ENCODE measurements at places on chromosomes 1 and 21.

DNA sequence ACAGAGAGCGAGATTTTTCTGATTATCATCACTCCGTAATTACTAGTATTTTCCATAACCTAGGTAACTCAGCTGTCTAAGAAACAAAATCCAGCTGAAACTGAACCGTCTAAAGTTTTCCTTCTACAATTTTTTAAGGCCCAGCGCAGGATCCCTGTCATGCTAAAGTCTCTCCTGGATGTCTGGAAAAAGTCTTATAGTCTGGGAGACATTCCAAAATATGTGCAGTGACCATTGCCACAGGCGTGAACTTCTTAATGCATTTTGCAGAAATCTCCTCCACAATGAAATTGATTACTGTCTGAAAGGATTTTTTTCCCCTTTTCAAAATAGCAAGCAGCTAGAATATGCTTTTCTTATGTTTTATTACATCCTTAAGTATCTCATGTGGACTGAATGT is 209.3 kb upstream of the C1orf105 start:
- DNase-seq = no peak

GRCh38 chr1:92480200-92480812 is 6.4 kb downstream of the GFI1 start:
- DNase-seq = no peak

DNA sequence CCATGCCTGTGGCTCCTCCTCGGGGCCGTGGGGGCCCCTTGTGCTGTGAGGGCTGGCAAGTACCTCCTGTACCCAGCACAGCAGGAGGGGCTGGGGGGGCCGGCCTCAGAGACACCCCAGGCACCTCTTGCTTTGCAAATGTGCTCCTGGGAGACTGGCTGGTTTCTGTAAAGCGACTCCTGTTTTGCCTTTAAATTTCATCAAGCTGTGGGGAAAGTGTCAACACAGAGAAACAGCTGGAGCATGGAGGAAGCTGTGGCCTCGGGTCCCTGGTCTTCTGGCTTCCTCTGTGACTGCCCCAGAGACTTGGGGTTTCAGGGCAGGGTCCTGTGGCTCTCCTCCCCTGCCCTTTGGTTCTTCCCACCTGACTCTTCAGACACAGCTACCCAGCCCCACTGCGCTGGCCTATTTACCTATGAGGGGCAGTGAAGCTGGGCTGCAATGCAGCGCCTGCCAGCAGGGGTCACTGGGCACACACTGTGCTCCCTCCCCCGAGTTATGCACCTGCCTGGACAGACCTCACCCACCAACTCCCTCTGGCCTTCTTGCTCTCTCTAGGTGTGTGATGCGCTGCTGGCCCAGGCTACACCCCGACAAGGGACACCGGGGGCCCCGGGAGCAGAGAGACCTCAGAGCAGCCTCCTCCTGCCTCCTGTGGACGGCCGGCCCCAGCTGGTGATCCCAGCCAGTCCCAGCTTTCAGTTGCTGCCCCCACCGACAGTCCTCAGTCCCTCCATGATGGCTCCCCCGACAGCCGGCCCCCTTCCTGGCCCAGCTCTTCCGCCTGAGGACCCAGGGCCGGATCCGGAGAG is 17.6 kb upstream of the PEX10 start:
- DNase-seq = no peak

DNA sequence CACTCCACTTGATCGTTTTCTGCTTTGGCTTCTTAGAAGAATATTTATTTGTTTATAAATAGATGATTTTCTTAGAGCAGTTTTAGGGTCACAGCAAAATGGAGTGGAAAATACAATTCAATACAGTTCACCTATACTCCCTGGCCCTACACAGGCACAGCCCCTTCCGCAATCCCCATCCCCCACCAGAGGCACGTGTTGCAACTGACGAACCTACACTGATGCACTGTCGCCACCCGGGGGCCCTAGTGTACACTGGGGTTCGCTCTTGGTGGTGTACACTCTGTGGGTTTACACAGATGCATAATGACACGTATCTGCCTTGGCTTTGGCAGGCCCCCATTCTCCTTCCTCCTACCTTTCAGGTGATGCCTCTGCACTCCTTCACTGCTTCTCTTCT is 8.0 kb downstream of the ECHDC2 start:
- DNase-seq = no peak

DNA sequence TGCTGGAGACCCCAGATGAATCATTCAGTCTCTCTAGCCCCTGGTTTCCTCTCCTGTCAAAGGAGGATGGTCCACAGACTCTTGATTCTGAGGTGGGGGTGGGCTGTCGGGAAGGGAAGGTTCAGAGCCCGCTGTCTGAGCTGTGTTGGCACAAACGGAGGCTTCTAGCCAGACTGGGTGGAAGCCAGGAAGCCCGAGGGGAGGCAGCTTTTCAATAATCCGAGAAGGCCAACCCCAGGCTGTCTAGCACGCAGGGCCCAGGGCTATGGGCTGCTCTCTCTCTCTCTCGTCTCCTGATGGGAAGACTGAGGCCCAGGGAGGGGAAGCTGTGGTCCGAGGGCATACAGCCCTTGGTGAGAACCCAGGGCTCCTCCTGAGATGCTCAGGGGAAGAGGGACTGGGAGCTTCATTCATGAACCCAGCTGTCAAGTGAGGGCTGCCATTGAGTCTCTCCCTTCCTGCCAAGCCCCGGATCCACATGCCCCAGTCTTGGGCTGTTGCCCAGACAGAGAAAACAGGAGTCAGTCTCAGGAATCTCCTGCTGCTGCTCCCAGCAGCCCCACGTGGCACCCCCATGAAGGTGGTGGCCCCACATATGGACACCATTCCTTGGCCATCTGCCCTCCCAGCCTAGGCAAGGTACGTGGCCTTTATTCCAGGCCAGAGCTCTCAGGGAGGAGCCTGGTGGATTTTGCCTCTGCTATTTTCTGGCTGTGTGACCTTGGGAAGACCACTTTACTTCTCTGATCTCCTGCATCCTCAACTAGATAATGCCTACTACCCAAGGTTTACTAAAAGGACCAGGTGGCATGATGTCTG is 44.4 kb downstream of the RAP1GAP start:
- no peak for DNase-seq

GRCh38 chr1:12469493-12469892 is 148.5 kb downstream of the DHRS3 start:
- DNase-seq = no peak

- DNase-seq = no peak
Observed at GRCh38 chr1:231035799-231036198, 4.3 kb downstream of the FAM89A start.

- DNase-seq = no peak
Observed at GRCh38 chr21:34952701-34953100, 96.4 kb downstream of the RUNX1 start.

GRCh38 chr1:209527993-209528717 is 55.4 kb upstream of the CAMK1G start:
- DNase-seq = no peak

DNA sequence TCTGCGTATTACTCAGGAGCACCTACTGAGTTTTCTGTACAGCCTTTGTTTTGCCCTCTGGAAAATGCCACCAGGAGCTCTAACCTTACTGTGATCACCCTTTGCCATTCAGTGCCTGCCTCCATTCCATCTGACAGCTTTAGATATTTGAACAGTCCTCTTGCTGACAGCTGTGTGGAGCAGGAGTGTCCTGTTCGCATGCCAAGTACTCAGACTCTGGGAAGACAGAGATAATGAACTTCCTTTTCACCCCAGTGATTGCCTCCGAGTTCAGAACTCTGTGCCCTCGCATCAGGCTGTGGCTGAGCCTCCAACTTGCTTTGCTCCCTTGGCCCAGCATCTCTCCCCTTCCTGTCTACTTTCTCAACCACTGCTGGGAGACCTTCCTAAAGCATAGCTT is 74.0 kb downstream of the CACNA1E start:
- DNase-seq = no peak

DNA sequence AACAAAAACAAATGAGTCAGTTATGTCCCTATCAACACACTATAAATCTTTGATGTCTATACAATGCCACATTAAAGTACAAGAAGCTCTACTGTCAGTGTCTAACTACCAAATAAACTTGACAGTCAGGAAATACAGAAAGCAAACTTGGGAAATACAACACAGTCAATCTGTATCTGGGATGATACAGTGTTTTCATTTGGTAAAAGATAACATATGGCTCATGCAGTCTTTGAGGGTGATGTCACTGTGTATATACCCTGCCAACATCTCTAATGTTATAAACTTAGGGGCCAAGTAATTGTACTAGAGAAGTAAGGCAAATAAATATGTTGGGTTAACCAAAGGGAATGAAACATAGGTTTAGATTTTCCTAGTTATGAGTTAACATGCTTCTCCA is 552.5 kb upstream of the ADAMTS5 start:
- no peak for DNase-seq

GRCh38 chr1:143699115-143699514 is 272.7 kb downstream of the FAM72C start:
- no peak for DNase-seq

DNA sequence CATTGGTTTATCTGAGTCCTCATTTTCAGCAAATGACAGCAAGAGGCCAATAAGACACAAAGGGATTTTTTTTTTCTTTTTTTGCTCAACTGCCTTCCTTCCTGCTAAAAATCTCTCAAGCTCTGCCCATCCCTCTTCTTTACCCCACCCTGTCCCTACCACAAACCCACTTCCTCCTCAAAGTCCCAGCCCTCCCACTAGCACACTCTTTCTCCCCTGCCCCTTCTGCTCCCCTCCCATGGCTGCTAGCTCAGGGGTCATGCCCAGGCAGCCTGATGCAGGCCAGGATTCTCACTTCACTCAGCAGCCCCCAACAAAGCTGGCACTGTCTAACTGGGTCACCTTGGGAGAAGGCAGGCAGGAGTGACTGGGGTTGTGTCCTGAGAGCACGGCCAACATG is 28.8 kb upstream of the PPP2R5A start:
- no peak for DNase-seq

GRCh38 chr21:32597205-32597604 is 11.9 kb upstream of the TCP10L start:
- no peak for DNase-seq

DNA sequence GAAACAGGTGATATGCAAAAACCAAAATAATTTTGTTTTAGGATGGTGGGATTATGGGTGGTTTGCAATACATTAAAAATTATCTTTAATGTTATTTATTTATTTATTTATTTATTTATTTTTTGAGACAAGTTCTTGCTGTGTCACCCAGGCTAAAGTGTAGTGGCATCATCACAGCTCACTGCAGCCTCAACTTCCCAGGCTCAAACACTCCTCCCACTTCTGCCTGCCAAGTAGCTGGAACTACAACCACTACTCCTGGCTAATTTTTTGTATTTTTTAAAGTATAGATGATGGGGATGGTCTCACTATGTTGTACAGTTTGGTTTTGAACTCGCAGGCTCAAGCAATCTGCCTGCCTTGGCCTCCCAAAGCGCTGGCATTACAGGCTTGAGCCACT is 6.5 kb upstream of the PYCR2 start:
- DNase-seq = no peak

- DNase-seq = no peak
Observed at GRCh38 chr1:234709473-234710228, 99.7 kb upstream of the IRF2BP2 start.

DNA sequence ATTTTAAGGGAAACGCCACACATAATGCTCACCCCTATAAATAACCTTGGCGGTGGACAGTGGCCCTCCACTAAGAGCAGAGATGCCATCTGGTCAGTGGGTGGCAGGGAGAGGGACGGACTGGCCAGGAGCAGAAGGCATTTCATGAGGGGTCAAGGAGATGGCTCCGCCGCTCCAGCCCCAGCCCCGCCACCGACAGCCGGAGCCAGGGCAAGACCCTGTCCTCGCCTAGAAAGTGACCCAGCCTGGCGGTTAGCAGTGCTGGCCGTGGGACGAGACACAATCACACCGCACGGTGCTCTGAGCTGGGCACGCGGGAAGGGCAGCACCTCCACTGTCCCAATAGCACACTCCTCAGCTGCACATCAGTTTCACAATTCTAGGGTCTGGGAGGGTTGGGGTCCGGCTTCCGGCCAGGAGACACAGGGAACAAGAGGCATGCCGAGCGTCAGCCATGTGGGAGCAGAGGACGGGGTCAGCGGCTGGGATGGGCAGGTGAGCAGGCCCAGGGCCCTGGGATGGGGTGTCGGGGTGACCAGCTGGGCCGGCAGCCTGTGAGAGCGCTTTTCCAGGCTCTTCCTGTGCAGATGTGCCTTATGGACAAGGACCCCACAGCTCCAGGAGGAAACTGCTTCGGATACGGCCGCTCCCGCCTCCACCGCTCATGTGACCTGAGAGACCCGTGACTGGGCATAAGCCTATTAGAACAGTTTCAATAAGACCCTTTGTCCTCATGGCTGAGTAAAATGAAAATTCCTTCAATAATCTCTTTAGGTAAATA is 5.7 kb downstream of the SLC19A1 start:
- DNase-seq = no peak

- DNase-seq = no peak
Observed at GRCh38 chr1:112172294-112172882, 182.9 kb upstream of the KCND3 start.

DNA sequence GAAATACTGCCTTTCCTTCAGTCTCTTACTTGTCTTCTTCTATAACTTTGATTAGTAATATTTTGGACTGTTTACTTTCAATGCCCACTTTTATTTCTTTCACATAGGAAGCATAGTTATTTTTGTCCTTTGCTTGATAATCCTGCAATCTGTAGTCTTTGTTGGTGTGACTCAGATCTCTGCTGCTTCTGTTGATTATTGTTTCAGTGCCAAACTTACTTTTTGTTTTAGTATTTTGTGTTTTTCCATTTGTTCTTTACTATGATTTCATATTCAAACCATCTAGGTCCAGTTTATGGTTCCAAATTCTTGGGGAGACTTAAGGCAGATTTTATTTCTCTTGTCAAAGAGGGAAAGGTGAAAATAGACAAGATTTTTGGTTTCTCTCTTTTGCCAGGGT is 399.9 kb downstream of the HLX start:
- DNase-seq = no peak
